MCF 10A (cell line): ENCODE measurements at places on chromosomes 16 and 17.

DNA sequence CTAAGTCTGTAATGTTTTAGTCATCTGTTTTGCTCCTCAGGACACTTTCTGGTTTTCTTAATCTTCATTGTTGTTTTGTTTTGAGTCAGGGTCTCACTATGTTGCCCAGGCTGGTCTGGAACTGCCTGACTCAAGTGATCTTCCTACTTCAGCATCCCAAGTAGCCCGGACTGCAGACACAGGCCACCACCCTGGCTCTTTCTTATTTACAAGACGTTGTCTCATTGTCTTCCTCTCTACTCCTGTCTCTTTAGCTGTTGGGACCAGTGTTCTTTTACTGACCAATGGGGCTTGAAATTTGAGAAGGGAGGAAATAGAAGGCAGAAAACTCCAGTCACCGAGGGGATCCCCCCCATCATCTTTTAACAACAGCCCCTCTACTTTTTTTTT is 1.2 kb downstream of the SCPEP1 start:
- no peak for DNase-seq

DNA sequence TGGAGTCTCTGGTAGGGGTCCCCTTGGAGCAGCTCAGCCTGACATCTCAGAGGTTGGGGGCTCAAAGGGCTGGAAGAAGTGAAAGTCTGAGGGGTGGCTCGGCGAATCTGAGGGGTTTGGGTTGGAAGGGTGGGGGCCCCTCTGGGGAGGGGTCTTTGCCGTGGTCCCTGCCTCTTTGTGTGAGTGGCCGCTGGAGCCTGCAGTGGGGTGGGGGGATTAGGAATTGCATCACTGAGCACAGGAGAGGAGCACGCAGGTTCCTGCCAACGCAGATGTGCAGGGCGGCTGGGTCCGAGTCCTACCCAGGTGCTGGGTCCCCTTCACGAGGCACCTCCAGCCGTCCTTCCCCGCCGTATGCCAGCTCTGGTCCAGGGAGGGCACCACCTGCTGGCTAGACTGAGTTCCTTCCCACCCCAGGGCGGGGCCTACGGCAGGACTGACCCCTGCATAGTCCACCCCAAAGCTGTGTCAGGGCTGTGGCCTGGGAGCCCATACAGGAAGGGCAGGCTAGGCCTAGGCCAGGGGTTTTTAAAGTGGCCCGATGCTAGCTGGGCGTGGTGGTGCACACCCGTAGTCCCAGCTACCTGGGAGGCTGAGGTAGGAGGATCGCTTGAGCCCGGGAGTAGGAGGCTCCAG is 9.9 kb downstream of the FMNL1 start:
- no peak for DNase-seq

DNA sequence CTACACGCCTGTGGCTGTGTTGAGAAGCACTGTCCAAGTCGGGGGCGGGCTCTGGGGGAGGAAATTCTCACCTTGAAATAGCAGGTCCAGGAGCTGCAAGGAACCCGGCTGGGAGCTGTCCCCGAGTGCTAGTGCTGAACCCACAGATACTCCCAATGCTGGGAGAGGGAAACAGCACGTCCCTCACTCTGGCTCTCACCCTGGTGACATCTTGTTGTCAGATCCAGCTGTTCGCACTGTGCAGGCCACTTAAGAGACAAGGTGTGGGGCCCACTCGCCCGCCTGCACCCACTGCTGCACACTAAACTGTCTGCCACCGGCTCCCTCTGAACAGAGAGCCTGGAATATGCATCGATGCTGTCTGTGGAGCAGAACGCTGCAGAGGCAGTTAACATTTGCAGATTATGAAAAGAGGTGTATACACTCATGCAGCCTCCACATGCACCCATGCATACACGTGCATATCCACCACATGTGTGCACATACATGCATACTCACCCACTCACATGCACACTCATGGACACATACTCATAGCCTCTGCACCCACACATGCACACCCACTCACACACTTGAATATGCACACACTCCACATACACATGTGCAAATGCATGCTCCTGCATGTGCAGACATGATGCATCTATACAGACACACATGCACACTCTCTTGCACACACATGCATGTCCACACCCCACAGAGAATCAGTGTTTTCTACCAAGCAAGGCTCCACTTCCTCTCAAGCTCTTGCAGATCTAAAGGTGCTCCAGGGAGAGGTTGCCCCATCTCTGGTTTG is 42.0 kb downstream of the MGAT5B start:
- peak; percentile 55 for DNase-seq

GRCh38 chr17:9361188-9361955 is 214.2 kb downstream of the STX8 start:
- DNase-seq, result peak; percentile 66

DNA sequence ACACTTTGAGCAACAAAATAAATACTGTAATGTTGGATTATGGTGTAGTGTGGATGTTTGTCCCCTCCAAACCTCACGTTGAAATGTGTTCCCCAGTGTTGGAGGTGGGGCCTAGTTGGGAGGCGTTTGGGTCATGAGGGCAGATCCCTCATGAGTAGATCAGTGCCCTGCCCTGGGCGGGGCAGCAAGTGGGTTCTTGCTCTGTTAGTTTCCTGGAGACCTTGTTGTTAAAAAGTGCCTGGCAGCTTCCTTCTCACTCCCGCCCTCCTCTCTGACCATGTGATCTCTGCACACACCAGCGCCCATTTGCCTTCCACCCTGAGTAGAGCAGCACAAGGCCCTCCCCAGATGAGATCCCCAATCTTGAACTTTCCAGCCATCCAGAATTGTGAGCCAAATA is 67.7 kb downstream of the MPRIP start:
- peak; percentile 32 for DNase-seq

DNA sequence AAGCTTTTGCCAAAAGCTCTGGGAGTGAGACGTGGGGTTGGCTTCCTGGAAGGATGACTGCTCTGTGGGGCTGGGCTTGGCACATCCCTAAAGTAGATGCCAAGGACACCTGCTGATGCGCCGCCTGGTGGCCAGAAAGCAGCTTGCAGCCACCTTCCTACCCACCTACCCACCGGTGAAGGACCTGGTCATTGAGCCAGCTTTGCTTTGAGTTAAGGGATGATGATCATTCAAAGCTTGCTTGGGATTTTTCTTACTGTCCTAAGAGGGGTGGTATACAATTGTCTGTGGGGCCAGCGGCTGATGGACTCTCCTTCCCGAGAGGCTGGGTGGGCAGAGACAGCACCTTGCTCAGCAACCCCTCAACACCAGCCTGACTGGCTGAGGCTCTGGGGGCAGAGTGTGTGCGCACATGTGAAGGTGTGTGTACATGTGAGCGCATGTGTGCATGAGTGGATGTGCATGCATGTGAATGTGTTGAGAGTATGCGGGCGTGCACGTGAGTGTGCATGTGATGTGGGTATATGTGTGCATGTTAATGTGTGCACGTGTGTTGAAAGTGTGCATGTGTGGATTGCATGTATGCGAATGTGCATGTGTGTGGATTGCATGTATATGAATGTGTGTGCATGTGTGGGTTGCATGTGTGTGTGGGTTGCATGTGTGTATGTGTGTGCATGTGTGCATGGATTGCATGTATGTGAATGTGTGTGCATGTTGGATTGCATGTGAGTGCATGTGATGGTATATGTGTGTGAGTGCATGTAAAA is 18.6 kb downstream of the C1QTNF1 start:
- peak; percentile 72 for DNase-seq
